Stimulated activated naive B cell treated with anti-CD40 and anti-IgM and Interleukin-4, amounts not matched to agents 10 μg/mL and 1 μg/mL and 100 μg/mL, for 72 hours (primary cell): ENCODE measurements at places on chromosomes 13 and 19.

- H3K4me3 ChIP-seq: no peak overlapping the region
- no peaks in the 10 kb centered on the region for H3K36me3 ChIP-seq
- no peaks in the 10 kb centered on the region for H3K27me3 ChIP-seq
- DNase-seq: no peak
Measured at GRCh38 chr13:66940113-66940512, 290.0 kb downstream of the PCDH9 start.

GRCh38 chr13:113952983-113953520 lies 20.8 kb downstream of the C13orf46 start:
- H3K4me3 ChIP-seq: no peak overlapping the region
- peaks cover 17% of the 10 kb centered on the region for H3K4me1 ChIP-seq
- peaks cover 6% of the 10 kb centered on the region for H3K27me3 ChIP-seq
- DNase-seq: no peak
- H3K36me3 ChIP-seq: peaks cover 23% of the 10 kb centered on the region

GRCh38 chr13:44932171-44932849 lies 57.0 kb downstream of the NUFIP1 start:
- peaks cover 3% of the 10 kb centered on the region for H3K4me1 ChIP-seq
- no peak overlapping the region for H3K4me3 ChIP-seq
- peaks cover 7% of the 10 kb centered on the region for H3K27me3 ChIP-seq
- DNase-seq: no peak
- no peaks in the 10 kb centered on the region for H3K36me3 ChIP-seq

DNA sequence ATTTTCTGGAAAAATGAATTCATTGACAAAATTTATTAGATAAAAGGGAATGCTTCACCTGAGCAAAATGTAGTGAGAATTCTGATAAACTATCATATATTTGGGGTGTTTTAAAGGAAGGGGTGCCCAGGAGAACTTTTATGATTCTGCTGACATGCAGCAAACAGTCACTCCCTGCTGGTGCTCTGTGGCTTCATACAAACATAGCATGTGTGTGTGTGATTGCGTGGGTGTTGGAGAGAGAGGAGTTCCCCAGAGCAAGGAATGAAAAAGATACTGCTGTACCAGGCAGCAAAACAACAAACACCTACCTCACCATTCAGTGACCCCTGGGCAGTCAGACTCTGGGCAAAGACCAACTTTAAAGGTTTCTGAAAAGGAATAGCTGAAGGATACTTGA lies 546.7 kb downstream of the RFC3 start:
- no peak for DNase-seq
- no peak overlapping the region for H3K27ac ChIP-seq
- H3K4me3 ChIP-seq: no peak overlapping the region
- no peaks in the 10 kb centered on the region for H3K27me3 ChIP-seq

GRCh38 chr13:28100150-28101121 lies at the start of gene FLT3:
TSS of gene FLT3 (minus strand) at chr13:28100576. CDS start at chr13:28100510, 66 bp downstream.
- peaks cover 32% of the 10 kb centered on the region for H3K27me3 ChIP-seq
- peak within 1 kb of the TSS; percentile 59 for H3K27ac ChIP-seq
- peak within 1 kb of the TSS; percentile 86 for H3K4me3 ChIP-seq
- H3K4me1 ChIP-seq: peaks cover 13% of the 10 kb centered on the region
- H3K36me3 ChIP-seq: no peaks in the 10 kb centered on the region

DNA sequence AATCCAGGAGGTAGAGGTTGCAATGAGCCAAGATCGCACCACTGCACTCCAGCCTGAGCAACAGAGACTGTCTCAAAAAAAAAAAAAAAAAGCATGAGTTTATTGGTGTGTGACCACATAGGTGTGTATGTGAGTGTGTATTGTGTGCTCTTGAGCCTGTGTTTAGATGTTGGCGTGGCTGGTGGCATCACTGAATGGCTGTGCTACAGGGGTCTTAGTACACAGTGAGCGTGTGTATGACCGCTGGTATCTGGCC lies 2.5 kb downstream of the SLC1A5 start:
- H3K36me3 ChIP-seq: peaks cover 39% of the 10 kb centered on the region
- no peak for DNase-seq
- peak overlapping the region; percentile 97 for H3K27ac ChIP-seq
- no peaks in the 10 kb centered on the region for H3K27me3 ChIP-seq
- H3K4me1 ChIP-seq: peaks cover 38% of the 10 kb centered on the region

DNA sequence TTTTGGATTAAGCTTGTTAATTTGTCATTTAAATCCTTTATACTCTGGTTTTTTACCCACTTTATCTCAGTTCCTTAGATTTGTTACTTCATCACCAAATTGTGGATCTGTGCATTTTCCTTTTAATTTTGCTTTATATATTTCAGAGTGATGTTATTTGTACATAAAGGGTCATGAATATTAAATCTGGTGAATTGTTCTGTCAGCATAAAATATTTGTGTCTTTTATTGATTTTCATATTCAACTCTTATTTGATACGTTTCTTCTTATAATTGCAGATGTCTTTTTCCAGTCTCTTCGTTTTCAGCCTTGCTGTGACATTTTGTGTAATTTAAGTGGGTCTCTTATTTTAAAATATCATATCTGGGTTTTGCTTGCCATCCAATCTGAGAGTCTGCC lies 4.7 kb downstream of the SETDB2 start:
- DNase-seq: no peak
- H3K27me3 ChIP-seq: no peaks in the 10 kb centered on the region
- H3K4me1 ChIP-seq: peaks cover 14% of the 10 kb centered on the region
- H3K36me3 ChIP-seq: peaks cover 29% of the 10 kb centered on the region
- H3K27ac ChIP-seq: no peak overlapping the region

- H3K4me3 ChIP-seq: no peak overlapping the region
- H3K27ac ChIP-seq: peak overlapping the region; percentile 69
- peak; percentile 55 for DNase-seq
- peaks cover 48% of the 10 kb centered on the region for H3K36me3 ChIP-seq
- no peaks in the 10 kb centered on the region for H3K27me3 ChIP-seq
Measured at GRCh38 chr19:872266-872951, 12.9 kb downstream of the CFD start.

GRCh38 chr19:36183245-36183628 lies 31.0 kb upstream of the COX7A1 start:
- H3K4me1 ChIP-seq: no peaks in the 10 kb centered on the region
- H3K27me3 ChIP-seq: no peaks in the 10 kb centered on the region
- no peak for DNase-seq
- no peak overlapping the region for H3K27ac ChIP-seq

- H3K36me3 ChIP-seq: no peaks in the 10 kb centered on the region
- no peak overlapping the region for H3K27ac ChIP-seq
- no peaks in the 10 kb centered on the region for H3K4me1 ChIP-seq
- H3K27me3 ChIP-seq: no peaks in the 10 kb centered on the region
Measured at GRCh38 chr13:37534181-37534580, 64.4 kb downstream of the POSTN start.

DNA sequence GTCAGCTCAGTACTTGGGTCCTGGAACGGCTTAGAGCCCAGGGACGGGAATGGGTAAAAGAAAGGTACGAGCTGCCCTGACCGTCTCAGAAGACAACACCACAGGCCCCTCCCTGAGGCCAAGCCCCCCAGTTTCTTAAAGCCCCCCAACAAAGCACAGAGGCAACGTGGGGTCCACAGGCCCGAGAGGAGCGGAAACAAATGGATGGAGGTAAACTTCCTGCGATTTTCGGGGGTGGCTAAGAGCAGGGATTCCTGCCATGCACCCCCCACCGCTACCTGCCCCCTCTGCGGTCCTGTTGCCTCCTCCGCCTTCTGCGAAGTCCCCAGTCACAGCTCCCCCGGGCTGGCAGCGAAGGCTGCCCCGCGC lies 48.2 kb downstream of the PTPRS start:
- no peak for DNase-seq
- peaks cover 27% of the 10 kb centered on the region for H3K4me1 ChIP-seq
- peak overlapping the region; percentile 70 for H3K4me3 ChIP-seq
- peak overlapping the region; percentile 25 for H3K27ac ChIP-seq
- peaks cover 71% of the 10 kb centered on the region for H3K27me3 ChIP-seq
- H3K36me3 ChIP-seq: no peaks in the 10 kb centered on the region

- no peaks in the 10 kb centered on the region for H3K4me1 ChIP-seq
- H3K4me3 ChIP-seq: no peak overlapping the region
Measured at GRCh38 chr13:101019126-101019525, 344.5 kb upstream of the TMTC4 start.

GRCh38 chr19:4866595-4867424 lies 657 bp downstream of the PLIN3 start:
- DNase-seq: peak; percentile 51
- peaks cover 10% of the 10 kb centered on the region for H3K36me3 ChIP-seq
- peaks cover 18% of the 10 kb centered on the region for H3K4me1 ChIP-seq
- H3K27ac ChIP-seq: peak overlapping the region; percentile 62
- peak overlapping the region; percentile 89 for H3K4me3 ChIP-seq

- no peak for DNase-seq
- no peaks in the 10 kb centered on the region for H3K27me3 ChIP-seq
- no peak overlapping the region for H3K27ac ChIP-seq
- H3K36me3 ChIP-seq: no peaks in the 10 kb centered on the region
- no peak overlapping the region for H3K4me3 ChIP-seq
- no peaks in the 10 kb centered on the region for H3K4me1 ChIP-seq
Measured at GRCh38 chr13:68107667-68108066, 877.5 kb upstream of the PCDH9 start.

- peak overlapping the region; percentile 37 for H3K27ac ChIP-seq
- no peaks in the 10 kb centered on the region for H3K27me3 ChIP-seq
- H3K4me1 ChIP-seq: peaks cover 7% of the 10 kb centered on the region
- peaks cover 7% of the 10 kb centered on the region for H3K36me3 ChIP-seq
Measured at GRCh38 chr19:33387351-33388230, 14.1 kb downstream of the CEBPG start.

- no peak overlapping the region for H3K4me3 ChIP-seq
- H3K36me3 ChIP-seq: peaks cover 21% of the 10 kb centered on the region
- no peaks in the 10 kb centered on the region for H3K27me3 ChIP-seq
- peak overlapping the region; percentile 48 for H3K27ac ChIP-seq
- no peak for DNase-seq
Measured at GRCh38 chr19:15291089-15291488, 41.2 kb downstream of the BRD4 start.

DNA sequence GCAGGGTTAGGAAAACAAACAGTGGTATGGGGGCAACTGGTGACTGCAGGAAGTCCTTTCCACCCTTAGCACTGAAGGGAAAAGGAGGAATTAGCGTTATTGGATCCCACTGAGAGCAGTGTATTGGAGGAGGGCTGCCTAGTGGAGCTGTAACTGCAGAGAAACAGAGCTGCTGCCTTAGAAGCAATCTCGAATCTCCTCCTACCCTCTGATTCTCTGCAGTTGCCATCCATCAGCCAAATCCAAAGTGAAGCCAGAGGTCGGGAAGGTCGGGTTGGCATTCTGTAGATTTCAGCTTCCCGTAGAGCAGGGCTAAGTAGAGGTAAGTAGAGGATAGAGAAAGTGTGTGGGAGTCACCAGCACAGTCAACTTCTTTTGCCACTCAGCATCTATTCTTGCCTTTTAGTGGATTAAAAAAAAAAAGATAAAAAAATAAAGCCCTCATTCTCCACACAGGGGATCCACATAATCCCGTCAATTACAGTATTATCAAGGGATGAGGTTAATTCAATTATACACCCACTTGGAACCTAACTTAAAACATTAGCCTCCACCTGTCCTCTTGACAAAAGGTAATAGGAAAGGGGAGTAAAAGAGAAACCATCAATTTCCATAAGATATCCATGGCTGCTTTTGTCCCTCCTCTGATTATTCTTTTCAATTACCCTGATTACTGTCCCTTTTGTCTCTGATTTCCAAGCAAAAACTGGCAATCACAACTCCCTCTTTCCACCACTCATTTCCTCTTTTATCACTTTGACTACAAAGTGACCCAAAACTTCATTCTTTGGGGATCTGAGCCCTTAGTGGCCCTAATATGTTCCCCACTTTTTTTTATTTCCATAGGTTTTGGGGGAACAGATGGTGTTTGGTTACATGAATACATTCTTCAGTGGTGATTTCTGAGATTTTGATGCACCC lies 234.7 kb downstream of the RBM26 start:
- peaks cover 3% of the 10 kb centered on the region for H3K36me3 ChIP-seq
- peaks cover 18% of the 10 kb centered on the region for H3K27me3 ChIP-seq
- H3K4me3 ChIP-seq: no peak overlapping the region
- H3K4me1 ChIP-seq: no peaks in the 10 kb centered on the region

DNA sequence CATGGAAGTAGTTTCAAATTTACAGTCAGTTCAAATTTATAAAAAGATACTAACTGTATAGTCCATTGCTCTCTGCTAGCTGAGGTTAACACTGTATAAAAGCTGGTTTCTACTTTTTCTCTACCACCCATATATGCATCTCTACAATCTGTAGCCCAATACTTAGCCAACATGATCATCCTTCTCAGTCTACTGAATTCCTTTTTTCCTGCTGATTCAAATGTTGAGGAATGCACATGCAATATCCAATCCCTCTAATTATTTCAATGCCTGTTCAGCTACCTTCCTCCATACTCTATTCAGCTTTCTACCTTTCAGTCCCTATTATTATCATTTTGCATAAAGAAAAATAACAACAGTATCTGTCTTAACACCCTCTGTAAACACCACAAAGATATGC lies 15.6 kb downstream of the KPNA3 start:
- peaks cover 3% of the 10 kb centered on the region for H3K36me3 ChIP-seq
- no peaks in the 10 kb centered on the region for H3K27me3 ChIP-seq
- no peak for DNase-seq
- no peak overlapping the region for H3K27ac ChIP-seq
- no peak overlapping the region for H3K4me3 ChIP-seq

DNA sequence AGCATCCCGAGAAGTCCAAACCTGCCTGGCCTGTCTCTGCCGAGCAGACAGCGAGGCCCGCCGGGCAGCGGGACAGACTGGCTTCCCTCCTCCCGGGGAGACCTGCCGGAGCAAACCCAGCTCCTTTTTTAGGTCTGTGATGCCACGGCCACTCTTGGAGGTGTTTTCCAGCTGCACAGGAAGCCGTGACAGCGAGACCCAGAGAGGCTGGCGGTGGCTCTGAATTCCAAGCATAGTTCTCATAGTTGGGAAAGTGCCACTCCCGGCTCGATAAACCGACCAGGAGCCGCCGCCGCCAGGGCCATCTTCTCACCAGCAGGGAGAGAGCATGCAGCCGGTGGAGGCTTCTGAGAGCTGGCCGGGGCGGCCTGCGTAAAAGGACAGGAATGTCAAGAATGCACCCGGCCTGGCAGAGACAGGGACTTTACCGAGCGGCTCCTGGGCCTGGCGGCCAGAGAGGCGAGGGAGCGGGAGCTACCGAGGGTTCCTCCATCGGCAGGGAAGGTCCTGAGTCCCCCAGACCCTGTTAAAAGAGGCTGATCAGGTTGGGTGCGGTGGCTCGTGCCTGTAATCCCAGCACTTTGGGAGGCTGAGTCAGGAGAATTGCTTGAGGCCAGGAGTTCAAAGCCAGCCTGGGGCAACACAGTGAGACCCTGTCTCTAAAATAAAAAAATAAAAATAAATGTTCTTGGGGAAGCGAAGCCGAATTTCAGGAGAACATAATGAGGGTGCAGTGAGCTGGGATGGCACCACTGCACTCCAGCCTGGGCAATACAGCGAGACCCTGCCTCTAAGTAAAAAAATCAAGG lies 64.9 kb downstream of the GADD45B start:
- peaks cover 26% of the 10 kb centered on the region for H3K4me1 ChIP-seq
- H3K36me3 ChIP-seq: no peaks in the 10 kb centered on the region
- no peak overlapping the region for H3K27ac ChIP-seq
- H3K4me3 ChIP-seq: no peak overlapping the region
- DNase-seq: no peak

DNA sequence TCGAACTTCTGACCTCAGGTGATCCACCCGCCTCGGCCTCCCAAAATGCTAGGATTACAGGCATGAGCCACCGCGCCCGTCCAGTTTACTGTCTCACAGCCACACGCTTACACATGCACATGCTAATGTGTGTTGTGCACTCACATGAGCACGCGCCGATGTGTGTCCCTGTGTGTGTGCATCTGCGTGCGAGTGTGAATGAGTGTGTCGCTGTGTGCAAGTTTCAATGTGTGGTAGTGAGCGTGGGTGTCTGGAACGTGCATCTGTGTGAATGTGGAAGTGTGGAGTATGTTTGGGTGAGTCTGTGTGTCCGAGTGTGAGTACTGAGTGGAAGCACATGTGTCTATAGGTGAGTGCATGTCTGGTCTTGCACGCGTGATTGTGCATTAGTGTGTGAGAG lies 4.2 kb downstream of the MAST1 start:
- no peak for DNase-seq
- no peak overlapping the region for H3K4me3 ChIP-seq
- H3K27ac ChIP-seq: no peak overlapping the region
- peaks cover 42% of the 10 kb centered on the region for H3K4me1 ChIP-seq
- H3K36me3 ChIP-seq: no peaks in the 10 kb centered on the region
